Parietal lobe (tissue), 2 donors: ENCODE measurements at places on chromosomes 12 and 14. TPM values are rescaled to one million over a fixed set of nuclear protein-coding genes. Genes with fewer than 3 reads are reported as not detected.

CCDC197 gene
- not detected for total RNA-seq

OASL gene
- not detected for total RNA-seq

KRT5 gene
- total RNA-seq = not detected

RASSF8 gene
- 21.6 TPM for total RNA-seq

SVOP gene
- total RNA-seq = 45.1 TPM

DTX1 gene
- total RNA-seq = 37.2 TPM

ASPG gene
- total RNA-seq = 0.31 TPM

DRAM1 gene
- 0.94 TPM for total RNA-seq

SLC38A1 gene
- total RNA-seq = 277 TPM

NPFF gene
- not detected for total RNA-seq

SMOC1 gene
- total RNA-seq = 27.2 TPM

OR6C1 gene
- not detected for total RNA-seq

DENND5B gene
- 85.1 TPM for total RNA-seq

PRORP gene
- 30.4 TPM for total RNA-seq

SYCP3 gene
- total RNA-seq = 1.3 TPM

PSMA3 gene
- total RNA-seq = 71.7 TPM

FIGNL2 gene
- total RNA-seq = 0.63 TPM

PSEN1 gene
- total RNA-seq = 85.8 TPM

GRIP1 gene
- total RNA-seq = 98.6 TPM

TRAF3 gene
- total RNA-seq = 25.7 TPM

NAA25 gene
- 67.6 TPM for total RNA-seq

TUNAR gene
- 4.7 TPM for total RNA-seq

ENDOU gene
- not detected for total RNA-seq

RDH12 gene
- not detected for total RNA-seq

KLRD1 gene
- 0.63 TPM for total RNA-seq

GDF3 gene
- not detected for total RNA-seq

KRT72 gene
- total RNA-seq = not detected

ZDHHC22 gene
- total RNA-seq = 14.7 TPM

FSCB gene
- 0.31 TPM for total RNA-seq

CMKLR1 gene
- total RNA-seq = 1.3 TPM

ADCY4 gene
- 3.1 TPM for total RNA-seq

SNRPF gene
- total RNA-seq = 28.8 TPM

SERPINA9 gene
- total RNA-seq = not detected

ARHGAP9 gene
- 0.94 TPM for total RNA-seq

TMEM229B gene
- 19.1 TPM for total RNA-seq

VWF gene
- 17.5 TPM for total RNA-seq

KCNJ8 gene
- total RNA-seq = 4.4 TPM

TSPAN9 gene
- total RNA-seq = 11.0 TPM

EPS8 gene
- total RNA-seq = 207 TPM

TBC1D30 gene
- 80.4 TPM for total RNA-seq

SOS2 gene
- total RNA-seq = 89.2 TPM

DPPA3 gene
- total RNA-seq = not detected

NR1H4 gene
- total RNA-seq = 0.31 TPM

LMO3 gene
- 492 TPM for total RNA-seq

REM2 gene
- total RNA-seq = 1.9 TPM

CCDC196 gene
- total RNA-seq = not detected

LRP1 gene
- total RNA-seq = 135 TPM
